ENCODE measurements at places on chromosomes 13 and 19. TPM values are rescaled to one million over a fixed set of nuclear protein-coding genes. Genes with fewer than 3 reads are reported as not detected.

IL12RB1 gene
- not detected for total RNA-seq

GRCh38 chr13:72662548-72662947 lies 64.9 kb downstream of the MZT1 start:
- H3K27ac ChIP-seq, result no peak overlapping the region
- no peaks in the 10 kb centered on the region for H3K36me3 ChIP-seq
- H3K27me3 ChIP-seq, result no peaks in the 10 kb centered on the region
- H3K4me1 ChIP-seq, result no peaks in the 10 kb centered on the region
- H3K4me3 ChIP-seq, result no peak overlapping the region

GRCh38 chr13:101308247-101309013 lies 107.9 kb downstream of the NALCN start:
- no peak overlapping the region for H3K4me3 ChIP-seq
- H3K27ac ChIP-seq, result no peak overlapping the region
- no peak for DNase-seq

APOE gene
- 7.2 TPM for total RNA-seq

DNA sequence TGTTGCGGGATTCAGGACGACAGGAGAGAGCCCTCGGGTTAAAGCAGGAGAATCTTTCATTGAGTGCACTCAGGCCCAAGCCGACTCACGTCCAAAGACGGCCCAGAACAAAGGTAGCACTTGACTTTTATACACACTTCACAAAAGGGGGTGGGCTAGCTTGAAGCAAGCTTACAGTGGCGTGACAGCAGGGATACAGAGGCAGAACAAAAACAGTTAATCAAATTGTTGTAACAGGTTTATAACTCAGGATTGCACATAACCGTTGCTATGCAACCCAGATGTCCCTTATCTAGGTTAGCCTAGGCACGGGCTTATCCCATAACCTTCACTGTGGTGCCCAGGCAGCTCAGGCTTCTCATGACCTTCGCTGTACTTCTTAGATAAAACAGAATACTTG lies 2.0 kb downstream of the MED25 start:
- no peak overlapping the region for H3K27ac ChIP-seq
- DNase-seq, result no peak
- peaks cover 6% of the 10 kb centered on the region for H3K36me3 ChIP-seq
- no peak overlapping the region for H3K4me3 ChIP-seq

SYNE4 gene
- 27.9 TPM for total RNA-seq

PRRG2 gene
- 6.2 TPM for total RNA-seq

CD177 gene
- not detected for total RNA-seq

PCP2 gene
- 0.32 TPM for total RNA-seq

SYT5 gene
- total RNA-seq, result 2.3 TPM

CYP4F12 gene
- 4.4 TPM for total RNA-seq

- no peaks in the 10 kb centered on the region for H3K36me3 ChIP-seq
- no peak for DNase-seq
- no peak overlapping the region for H3K27ac ChIP-seq
- no peak overlapping the region for H3K4me3 ChIP-seq
- H3K4me1 ChIP-seq, result no peaks in the 10 kb centered on the region
- no peaks in the 10 kb centered on the region for H3K27me3 ChIP-seq
These were observed 14.0 kb upstream of the CRTC1 start for GRCh38 chr19:18669524-18669817.

DNA sequence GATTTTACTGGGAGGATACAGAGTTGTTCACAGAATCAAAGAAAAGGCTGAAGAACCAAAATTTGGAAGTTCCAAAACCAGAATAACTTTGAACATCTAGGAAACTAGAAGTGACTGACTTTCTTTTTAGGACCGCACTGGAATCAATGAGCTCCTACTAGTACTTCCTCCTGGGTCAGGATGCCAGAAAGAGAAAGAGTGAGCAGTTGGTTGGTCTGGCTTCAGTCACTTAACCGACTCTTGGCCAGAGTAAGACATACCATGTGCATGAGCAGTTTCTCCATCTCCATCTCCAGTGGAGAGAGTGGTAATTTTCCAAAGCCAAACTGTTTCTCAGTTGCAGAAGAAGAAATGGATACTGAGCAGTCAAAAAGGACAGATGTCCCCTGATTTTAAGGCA lies 27.1 kb upstream of the MTUS2 start:
- H3K4me1 ChIP-seq, result no peaks in the 10 kb centered on the region
- DNase-seq, result no peak
- no peak overlapping the region for H3K4me3 ChIP-seq

LRRC63 gene
- not detected for total RNA-seq

DNA sequence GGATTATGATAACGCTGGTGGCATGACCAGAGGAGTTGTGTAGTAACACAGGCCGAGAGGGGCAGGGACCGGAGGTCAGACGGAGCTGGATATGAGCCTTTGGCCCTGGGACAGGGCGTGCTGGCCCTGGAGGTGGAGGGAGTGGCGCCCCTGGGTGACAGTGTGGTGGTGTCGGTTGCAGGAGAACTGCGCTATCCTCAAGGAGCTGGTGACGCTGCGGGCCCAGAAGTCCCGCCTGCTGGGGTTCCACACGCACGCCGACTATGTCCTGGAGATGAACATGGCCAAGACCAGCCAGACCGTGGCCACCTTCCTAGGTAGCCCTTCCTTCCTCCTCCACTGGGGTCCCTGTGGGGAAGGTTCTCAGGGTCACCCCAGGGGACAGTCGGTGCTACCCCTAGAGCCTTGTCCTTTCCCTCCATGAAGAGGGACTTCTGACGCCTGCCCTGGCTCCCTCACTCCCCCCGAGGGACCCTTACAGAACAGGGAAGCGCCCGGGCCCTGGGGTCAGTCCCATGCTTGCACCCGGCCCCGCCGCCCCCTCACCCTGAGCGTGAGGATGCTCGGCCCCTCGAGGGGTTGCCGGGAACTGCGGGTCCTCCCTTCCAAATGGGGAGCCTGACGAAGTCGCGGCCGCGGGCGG lies 12.8 kb upstream of the ZNF554 start:
- peaks cover 25% of the 10 kb centered on the region for H3K36me3 ChIP-seq
- no peak overlapping the region for H3K4me3 ChIP-seq
- DNase-seq, result no peak

HIPK4 gene
- 0.74 TPM for total RNA-seq

MAST3 gene
- 14.2 TPM for total RNA-seq

- no peaks in the 10 kb centered on the region for H3K4me1 ChIP-seq
- no peak overlapping the region for H3K4me3 ChIP-seq
- no peaks in the 10 kb centered on the region for H3K27me3 ChIP-seq
- no peaks in the 10 kb centered on the region for H3K36me3 ChIP-seq
- H3K27ac ChIP-seq, result no peak overlapping the region
These were observed 21.7 kb downstream of the GNG7 start for GRCh38 chr19:2680808-2681207.

BRME1 gene
- 1.7 TPM for total RNA-seq

DNA sequence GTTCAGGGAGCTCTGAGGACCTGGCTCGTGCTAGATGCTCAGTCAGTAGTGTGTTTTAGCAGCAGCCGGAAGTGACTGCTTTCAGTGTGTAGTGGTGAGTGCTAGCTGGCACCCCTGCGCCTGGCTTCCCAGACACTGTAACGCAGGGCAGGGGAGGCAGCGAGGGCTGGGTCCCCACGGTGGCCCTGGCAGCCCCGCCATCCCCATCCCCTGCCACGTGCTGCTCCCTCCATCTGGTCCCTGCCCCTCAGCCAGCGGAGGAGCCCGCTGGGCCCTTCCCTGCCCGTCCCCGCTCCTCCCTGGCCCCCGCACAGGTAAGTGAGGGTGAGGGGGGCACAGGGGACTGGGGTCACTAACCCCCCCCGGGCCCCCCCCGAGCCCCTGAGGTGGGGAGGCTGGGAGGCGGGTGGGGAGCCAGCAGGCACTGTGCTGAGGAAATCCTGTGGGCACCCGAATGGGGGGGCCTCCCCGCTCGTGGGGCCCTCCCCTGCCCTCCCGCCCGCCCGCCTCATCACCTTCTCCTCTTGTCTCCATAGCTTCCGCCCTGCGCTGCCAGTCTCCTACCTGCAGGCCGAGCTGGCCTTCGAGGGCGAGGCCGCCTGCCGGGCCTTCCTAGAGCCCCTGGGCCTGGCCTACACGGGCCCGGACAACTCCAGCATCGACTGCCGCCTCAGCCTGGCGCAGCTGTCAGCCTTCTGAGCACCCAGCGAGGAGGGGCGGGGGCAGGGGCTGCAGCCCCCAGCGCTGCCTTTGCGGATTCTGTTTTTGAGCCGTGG lies 3.2 kb downstream of the LENG9 start:
- H3K36me3 ChIP-seq, result peaks cover 35% of the 10 kb centered on the region
- H3K27me3 ChIP-seq, result no peaks in the 10 kb centered on the region
- no peak overlapping the region for H3K4me3 ChIP-seq
- H3K27ac ChIP-seq, result no peak overlapping the region

DNA sequence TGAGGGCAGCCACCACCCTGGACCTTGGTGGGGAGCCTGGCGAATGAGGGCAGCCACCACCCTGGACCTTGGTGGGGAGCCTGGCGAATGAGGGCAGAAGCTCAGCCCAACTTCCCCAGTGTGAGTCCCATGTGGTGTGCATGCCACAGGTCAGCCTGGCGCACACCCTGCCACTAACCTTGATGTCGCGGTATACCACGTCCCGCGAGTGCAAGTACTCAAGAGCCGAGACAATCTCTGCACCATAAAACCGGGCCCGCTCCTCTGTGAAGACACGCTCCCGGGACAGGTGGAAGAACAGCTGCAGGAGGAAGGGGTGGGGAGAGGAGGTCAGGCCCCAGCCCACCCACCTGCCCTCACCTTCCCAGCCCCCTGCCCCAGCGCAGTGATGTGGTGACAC lies 11.3 kb upstream of the CCNP start:
- H3K27ac ChIP-seq, result no peak overlapping the region
- DNase-seq, result no peak
- peaks cover 6% of the 10 kb centered on the region for H3K36me3 ChIP-seq
- no peaks in the 10 kb centered on the region for H3K27me3 ChIP-seq
- no peaks in the 10 kb centered on the region for H3K4me1 ChIP-seq

GRCh38 chr13:103908911-103909310 lies 842.7 kb upstream of the SLC10A2 start:
- DNase-seq, result no peak
- no peak overlapping the region for H3K4me3 ChIP-seq
- no peak overlapping the region for H3K27ac ChIP-seq
- no peaks in the 10 kb centered on the region for H3K4me1 ChIP-seq
